CD4-positive, alpha-beta memory T cell (primary cell): ENCODE measurements at places on chromosomes 4 and X.

DNA sequence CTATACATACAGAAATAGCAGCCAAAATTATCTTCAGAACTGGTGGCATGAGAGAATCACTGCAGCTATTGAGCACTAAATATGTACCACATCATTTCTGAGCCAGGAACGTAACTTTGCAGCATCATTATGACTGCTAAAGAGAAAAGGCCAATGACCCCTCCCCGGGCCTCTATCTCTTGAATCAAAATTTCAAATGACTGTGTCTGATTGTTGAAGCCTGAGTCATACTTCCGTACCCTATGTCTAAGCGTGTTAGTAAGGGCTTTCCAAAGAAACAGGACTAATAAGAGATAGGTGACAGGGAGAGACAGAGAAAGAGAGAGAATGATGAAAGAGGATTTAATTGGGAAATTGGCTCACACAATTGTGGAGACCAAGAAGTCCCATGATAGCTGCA lies 445.5 kb upstream of the SPANXN1 start:
- DNase-seq, result no peak

DNA sequence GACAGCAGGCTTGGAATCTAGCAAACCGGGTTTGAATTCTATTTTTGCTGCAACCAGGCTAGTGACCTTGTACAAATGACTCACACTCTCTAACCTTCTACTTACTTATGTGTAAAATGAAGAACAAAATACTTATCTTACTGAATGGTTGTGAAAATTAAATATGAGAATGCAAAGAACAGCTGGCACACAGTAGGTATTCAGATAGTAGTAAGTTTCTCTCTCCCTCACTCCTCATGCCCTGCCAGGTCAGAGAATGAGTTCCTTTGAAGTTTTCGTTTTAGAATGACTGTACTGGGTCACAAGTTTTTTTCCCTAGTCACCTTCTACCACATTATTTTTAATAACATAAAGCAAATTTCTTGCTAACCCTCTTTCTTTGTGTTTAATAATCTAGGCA lies 33.0 kb downstream of the CISD2 start:
- DNase-seq, result no peak

- DNase-seq, result no peak
Measured at GRCh38 chrX:77087529-77088169, 359.5 kb upstream of the FGF16 start.

DNA sequence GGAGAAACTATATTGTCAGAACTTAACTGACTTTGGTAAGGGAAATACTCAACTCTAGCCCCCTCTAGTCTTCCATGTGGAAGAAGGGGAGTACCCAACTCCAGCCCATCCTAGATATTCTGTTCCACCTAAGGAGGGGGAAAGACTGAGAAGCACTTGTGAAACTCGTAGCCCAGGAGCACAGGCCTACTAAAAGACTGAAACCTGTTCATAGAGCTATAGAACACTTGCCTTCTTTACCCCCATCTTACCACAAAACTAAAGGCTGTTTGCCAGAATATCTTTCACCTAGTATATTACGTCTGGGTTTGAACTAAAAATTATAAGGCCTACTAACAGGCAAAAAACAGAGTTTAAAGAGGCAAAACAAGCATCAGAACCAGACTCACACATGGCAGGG lies 15.5 kb downstream of the CLDN22 start:
- no peak for DNase-seq

- no peak for DNase-seq
Measured at GRCh38 chrX:1086444-1087409, 125.7 kb downstream of the CRLF2 start.

DNA sequence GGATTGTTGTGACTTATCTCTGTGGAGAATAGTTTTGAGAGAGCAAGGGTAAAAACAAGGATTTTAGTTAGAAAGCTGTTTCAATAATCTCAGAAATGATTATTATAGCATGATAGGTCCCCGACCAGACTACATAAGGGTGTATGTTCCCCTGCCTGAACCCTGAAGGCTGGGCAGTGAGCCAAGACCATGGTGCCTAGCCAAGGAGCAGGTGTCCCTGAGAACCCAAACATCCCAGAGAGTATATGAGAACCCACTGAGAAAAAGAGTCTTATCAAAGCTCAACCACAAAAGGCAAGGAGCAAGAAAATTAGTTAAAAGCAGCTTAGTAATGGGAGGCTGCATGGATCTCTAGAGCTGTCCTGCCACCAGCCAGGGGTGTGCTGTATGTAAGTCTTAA lies 94.9 kb upstream of the UNC5C start:
- DNase-seq, result no peak

DNA sequence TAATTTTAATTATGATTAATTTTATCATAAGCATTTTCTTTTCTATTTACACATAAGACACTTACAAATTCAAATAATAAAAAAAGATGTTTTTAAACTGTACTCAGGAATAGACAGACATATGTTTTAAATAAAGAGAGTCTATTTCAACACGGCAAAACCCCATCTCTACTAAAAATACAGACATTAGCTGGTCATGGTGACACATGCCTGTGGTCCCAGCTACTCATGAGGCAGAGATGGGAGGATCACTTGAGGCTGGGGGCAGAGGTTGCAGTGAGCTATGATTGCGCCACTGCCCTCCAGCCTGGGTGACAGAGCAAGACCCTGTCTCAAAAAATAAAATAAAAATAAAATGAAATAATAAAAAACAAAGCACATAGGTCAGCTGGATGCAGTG lies 14.8 kb downstream of the FAM9B start:
- DNase-seq, result no peak

DNA sequence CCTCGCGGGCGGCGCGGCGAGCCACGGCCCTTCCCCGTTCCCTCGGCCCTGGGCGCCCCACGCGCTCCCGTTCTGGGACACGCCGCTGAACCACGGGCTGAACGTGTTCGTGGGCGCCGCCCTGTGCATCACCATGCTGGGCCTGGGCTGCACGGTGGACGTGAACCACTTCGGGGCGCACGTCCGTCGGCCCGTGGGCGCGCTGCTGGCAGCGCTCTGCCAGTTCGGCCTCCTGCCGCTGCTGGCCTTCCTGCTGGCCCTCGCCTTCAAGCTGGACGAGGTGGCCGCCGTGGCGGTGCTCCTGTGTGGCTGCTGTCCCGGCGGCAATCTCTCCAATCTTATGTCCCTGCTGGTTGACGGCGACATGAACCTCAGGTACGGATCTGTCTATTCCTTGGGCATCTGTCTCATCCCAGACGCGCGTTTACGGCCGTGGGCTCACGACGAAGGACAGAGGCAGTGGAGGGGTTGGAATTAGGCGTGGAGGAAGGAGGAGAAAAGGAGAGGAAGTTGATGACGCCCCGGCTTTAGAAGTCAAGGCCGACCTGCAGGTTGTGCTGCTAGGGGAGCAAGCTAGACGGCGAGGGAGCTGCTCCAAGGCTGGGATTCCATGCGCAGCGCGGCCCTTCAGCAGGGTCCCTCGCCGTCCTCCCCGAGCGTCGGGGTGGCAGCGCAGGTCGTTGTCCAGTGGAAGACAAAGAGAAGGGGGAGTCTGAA lies 792 bp downstream of the SLC10A4 start:
- DNase-seq, result no peak

DNA sequence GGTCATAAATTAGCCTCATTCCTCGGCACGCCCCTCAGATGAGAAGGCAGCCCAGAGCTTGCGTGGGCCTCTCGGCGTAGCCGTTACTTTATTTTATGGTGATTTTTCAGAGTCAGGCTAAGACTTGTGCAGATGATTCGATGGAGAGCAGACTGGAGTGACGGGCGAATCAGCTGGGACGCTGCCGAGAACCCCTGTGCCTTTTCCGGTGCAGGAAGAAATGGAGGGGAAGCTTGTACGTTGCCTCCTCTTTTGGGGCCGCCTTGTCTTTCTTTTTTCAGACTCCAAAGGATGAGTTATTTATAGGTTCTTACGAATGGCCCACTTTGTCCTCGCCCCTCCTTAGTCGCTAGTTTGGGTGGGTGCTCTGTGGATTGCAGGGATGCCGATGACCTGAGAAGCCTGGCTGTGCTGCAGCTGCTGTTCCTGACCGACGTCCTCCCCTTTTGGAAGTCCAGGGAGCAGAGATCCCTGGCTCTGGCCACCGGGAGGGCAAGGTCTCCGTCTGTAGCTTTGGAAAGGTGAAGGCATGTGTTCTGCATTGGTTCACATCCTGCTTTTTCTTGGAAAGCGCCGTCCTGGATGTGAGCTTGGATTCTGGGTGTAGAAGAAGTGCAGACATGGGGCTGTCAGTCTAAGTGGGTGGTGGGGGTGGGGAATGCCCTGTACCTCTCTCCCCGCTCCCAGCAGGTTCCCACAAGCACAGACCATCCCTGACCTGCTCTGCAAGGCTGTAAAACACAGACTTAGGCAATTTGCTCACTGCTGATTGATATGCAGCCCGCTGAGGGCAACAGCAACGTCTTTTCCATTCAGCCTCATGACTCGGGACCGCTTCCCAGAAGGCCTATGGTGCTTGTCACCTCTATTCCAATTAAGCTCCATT lies 9.3 kb downstream of the SORCS2 start:
- no peak for DNase-seq

DNA sequence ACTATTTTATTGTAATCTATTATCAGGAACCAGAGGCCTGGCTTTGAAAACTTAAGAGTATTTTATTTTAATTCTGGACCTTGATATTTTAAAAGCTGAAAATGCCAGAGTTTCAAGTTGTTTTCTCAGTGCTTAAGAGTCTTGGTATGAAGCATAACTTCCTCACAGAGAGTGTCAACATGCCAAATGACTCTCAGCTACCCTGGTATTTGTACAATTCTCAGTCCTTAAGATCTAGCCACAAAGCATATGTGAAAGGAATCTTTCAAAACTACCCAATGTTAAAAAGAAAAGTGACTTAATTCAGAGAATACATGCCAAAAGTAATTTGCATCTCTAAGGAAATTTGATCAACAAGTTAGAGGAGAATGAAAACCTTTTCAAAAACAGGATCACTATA lies 171.9 kb downstream of the DKK2 start:
- no peak for DNase-seq

- DNase-seq, result no peak
Measured at GRCh38 chr4:3875466-3875865, 109.3 kb downstream of the ADRA2C start.

GRCh38 chr4:25503779-25504178 lies 126.7 kb downstream of the ANAPC4 start:
- no peak for DNase-seq

DNA sequence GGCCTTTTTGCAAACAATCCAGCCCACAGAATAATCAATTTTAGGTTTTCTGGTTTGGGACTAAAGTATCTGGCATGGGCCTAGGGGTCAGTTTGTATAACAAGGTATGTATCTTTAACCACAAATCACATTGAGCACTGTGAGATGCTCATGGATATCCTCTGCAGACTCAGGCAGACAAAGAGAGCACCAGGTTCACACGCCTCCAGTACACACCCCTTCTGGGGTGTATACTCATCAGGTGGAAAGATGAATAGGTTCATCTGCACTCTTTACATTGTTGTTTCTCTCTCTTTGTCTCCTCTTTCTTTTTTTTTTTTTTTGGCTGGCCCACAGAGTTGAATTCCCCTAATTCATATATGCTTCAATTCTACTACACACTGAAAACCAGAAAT lies 21.1 kb downstream of the TEC start:
- no peak for DNase-seq

GRCh38 chr4:48854982-48855381 lies 24.1 kb downstream of the OCIAD1 start:
- no peak for DNase-seq

DNA sequence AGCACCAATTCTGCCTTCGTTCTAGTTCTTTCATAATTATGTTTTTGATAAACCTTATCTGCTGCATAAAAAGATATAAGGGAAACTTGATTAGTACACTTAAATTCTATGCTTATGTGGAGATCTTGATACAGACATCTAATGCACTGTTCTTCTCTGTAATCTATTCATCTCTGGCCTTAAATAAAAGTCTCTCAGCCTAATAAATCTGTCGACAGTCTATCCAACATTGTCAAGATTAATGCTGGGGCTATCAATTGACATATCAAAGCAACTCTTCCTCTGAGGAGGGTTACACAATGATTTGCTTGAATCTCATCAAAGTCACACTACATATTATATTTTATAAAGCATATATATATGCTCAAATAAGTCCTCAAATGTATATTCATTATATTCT lies 545.5 kb downstream of the SPOCK3 start:
- DNase-seq, result no peak

DNA sequence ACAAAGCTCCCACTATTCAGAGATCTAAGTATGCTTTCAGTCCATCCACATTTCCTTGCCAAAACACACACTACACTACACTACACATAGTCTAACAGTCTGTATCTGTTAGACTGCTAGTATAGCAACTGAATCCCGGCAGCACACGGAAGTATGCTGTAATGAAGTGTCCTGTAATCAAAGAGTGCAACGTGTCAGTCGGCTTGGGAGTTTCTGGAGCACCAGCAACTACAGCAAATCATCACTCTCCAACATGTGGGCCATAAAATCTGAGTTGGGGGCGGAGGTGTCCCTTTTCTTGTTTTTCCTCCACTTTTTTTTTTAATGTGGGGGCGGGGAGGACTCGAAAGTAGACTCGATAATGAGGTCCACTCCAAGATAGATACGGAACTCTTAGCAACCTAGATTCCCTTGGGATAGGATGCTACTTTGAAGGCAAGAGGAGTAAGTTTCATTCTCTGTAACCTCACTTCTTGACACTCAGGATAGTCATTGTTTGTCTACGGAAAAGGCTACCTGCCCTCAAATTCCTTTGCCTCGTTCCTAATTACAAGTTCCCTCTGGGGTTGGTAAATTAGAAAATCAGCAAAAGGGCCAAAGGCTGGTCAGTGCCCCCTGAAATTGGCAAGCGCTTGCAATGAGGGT lies 722 bp downstream of the SLC10A7 start:
- DNase-seq, result peak; percentile 30

DNA sequence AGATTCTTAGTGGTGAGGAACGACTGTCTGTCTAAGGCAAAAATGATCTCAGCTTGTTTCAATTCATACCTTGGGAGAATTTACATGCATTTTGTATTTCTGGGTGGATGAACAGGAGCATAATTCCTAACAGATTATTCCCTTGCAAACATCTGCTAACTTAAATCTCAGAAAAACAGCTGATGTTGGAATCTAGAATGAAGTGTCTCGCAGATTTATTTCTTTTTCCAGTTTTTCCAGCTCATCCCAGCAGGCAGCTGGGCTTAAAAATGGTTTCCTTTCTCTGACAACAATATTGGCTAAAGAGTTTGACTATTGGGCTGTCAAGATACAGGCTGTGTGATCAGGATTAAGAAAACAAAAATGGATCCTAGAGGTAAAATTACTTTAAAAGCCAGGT lies 1.1 kb downstream of the LNX1 start:
- no peak for DNase-seq

DNA sequence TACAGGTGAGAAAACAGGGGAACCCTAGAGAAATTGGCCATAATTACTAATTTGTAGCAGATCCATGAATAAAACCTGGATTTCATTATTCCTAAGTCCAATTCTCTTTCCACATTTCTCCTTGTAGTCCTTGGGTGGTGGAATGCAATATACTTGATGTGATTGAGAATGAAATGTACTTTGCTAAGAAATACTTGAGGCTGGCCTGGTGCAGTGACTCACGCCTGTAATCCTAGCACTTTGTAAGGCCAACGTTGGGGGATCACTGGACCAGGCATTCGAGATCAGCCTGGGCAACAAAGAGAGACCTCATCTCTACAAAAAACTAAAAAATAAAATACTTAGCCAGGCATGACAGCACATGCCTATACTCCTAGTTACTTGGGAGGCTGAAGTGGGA lies 15.9 kb downstream of the TMEM184C start:
- no peak for DNase-seq
